Activated CD8-positive, alpha-beta memory T cell treated with anti-CD3 and anti-CD28 coated beads, Interleukin-2, amount 50 U/mL, for 48 hours (primary cell): ENCODE measurements at places on chromosomes 3 and 15.

- DNase-seq, result no peak
These were observed 175.6 kb downstream of the MTHFS start for GRCh38 chr15:79721256-79721655.

- DNase-seq, result no peak
These were observed 77.3 kb upstream of the ATP2B2 start for GRCh38 chr3:10582733-10583132.

DNA sequence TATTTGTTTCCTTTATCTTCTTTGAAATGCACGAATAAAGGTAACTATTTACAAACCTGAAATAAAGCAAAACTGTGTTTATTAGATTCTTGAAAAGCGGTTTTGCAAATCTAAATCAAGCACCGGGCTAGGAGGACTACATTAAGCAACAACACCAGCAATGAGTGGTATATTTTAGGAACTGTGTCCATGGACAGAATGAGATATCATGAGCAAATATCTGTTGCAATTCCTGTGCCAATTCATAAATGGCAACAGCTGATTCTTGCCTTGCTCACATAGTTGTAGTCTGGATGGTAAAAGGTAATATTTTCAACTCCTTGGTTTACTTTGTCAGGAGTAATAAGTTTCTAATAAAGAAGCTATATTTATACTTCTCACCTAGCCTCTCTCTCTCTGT lies 403.3 kb downstream of the LPP start:
- DNase-seq, result no peak

- no peak for DNase-seq
These were observed 418.2 kb upstream of the NR2F2 start for GRCh38 chr15:95912280-95912625.

GRCh38 chr15:90138071-90138833 lies 36.0 kb upstream of the IDH2 start:
- DNase-seq, result no peak

DNA sequence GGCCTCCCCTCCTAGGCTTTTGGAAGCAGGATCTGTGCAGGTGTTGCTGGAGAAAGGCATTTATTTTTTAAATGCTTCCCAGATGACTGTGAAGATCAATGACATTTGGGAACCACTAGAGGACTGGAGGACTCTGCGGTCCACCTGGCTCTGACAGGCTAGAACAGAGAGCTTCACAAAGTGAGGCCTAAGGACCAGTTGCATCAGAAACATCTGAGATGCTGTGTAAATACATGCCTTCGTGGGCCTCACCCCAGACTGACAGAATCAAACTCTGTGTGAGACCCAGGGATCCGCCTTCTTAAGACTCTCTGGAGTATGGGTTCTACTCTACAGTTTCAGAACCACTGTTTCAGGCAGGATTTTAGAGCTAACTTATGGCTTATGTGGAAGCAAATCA lies 105.0 kb upstream of the ICE2 start:
- no peak for DNase-seq

DNA sequence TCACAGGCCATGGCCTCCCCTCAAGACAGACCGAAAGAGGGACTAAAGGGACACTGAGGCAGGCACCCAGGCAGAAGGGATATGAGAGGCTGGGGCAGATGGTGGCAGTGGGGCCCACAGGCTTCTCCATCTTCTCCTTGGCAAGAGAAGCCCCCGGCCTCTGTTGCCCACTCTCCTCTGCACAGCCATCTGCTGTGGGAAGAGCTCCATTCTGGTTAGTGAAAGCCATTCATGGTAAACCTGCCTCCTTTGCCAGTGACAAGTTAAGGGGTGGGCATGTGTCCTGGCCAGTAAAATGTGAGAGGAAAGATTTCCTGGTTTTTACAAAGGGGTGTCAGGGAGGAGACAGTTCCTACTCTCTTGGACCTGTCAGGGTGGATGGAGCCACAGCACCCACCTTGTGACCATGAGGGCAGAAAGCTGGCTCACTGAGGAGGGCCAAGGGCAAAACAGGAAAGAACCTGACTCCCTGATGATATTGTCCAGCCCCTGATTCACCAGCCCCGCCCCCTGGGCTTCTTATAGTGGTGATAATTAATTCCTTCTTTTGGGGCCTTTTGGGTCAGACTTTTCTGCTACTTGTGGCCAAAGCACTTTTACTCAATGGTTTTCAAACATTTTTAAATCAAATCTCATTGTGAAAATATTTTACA lies 130.4 kb upstream of the SMAD3 start:
- DNase-seq, result no peak

- DNase-seq, result no peak
These were observed 54.4 kb upstream of the PPP2R3A start for GRCh38 chr3:135911110-135911509.

- DNase-seq, result no peak
These were observed 50.5 kb upstream of the IQSEC1 start for GRCh38 chr3:13123765-13124164.

GRCh38 chr3:43627360-43627759 lies 5.5 kb upstream of the ANO10 start:
- DNase-seq, result no peak

DNA sequence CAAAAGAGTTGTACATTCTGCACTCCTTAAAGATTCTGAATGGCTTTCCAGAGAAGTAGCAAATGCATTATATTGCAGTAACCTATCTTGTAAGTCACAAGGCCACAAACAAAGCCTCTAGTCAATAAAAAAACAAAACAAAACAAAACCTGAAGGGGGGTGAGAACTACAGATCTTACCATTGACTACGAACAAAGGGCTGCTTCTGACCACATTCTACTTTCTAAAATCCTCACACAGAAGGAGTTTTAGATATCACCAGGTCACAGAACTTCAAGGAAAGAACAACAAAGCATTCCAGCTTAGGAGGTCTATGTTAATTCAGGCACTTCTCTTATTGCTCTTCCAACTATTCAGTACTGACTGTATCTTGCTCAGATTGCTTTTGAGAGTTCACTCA lies 343.0 kb downstream of the ZBTB20 start:
- DNase-seq, result no peak

DNA sequence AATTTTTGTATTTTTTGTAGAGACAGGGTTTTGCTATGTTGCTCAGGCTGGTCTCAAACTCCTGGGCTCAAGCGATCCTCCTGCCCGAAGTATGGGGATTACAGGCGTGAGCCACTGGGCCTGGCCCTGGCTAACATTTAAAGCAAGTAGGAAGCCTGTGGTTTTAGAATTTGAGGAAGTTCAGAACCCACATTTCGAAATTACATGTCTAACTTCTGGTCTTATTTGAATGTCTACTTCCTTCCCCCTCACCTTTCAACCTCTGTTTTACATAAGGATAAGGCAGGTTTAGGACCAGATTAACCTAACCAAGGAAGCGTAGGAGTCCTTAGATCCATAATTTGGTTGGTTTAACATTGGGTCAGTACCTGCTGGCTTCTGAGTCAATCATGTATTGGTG lies 120.5 kb upstream of the PROK2 start:
- DNase-seq, result no peak

- no peak for DNase-seq
These were observed 34.7 kb upstream of the ZPLD1 start for GRCh38 chr3:102400142-102400541.

GRCh38 chr3:70871909-70872656 lies 559.6 kb upstream of the MDFIC2 start:
- no peak for DNase-seq

DNA sequence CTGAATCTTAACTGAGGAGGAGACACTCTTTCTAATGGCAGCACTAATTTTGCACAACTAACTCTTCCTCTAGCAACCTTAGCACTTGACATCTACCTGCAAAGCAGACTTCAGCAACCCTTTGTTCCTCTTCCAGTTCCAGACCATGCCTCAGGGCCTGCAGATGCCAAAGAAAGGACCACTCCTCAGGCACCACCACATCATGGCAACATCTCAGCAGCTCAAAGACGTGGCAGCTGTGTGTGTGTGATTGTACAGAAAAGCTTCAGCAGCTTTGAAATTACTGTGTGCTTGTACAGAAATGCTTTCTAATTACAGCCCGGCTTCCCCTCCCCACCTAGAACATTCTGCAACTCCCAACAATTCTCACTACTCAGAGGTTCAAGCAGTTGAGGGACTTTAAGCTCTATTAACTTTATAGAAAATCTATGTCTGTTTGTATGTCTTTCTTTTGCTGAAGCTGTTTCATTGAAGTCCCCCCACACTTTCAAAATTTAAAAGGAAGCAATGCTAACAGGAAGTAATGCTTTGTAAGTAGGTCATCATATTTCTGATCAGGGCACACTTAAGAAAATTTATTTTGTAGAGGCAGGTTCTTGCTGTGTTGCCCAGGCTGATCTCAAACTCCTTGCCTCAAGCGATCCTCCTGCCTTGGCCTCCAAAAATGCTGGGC lies 115.2 kb downstream of the CD47 start:
- no peak for DNase-seq

- DNase-seq, result no peak
These were observed 43.8 kb upstream of the MITF start for GRCh38 chr3:69695443-69695842.

DNA sequence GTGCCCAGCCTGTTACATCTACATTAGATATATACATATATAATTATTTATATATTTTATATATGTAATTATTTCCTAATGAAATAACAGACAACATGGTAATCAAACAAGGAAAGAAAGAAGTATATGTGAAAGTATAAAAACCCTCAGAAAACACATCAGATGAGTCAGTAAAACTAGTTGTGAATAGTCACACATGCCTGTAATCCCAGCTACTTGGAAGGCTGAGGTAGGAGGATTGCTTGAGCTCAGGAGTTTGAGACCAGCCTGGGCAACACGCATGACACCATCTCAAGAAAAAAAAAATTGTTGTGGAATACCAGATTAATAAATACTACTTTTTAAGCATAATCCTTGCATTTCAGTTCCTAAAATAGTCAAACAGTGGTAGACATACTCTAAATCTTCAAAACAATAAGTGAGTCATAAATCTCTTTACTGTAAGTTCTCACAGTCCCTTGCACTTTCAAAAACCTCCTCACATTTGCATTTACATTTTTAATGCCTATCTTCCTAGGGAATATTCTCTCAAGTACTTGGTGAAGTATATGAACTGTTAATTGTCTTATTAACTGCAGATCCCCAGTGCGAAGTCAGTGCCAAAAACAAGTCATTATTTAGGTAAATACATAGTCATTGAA lies 106.5 kb downstream of the MYO9A start:
- DNase-seq, result no peak

DNA sequence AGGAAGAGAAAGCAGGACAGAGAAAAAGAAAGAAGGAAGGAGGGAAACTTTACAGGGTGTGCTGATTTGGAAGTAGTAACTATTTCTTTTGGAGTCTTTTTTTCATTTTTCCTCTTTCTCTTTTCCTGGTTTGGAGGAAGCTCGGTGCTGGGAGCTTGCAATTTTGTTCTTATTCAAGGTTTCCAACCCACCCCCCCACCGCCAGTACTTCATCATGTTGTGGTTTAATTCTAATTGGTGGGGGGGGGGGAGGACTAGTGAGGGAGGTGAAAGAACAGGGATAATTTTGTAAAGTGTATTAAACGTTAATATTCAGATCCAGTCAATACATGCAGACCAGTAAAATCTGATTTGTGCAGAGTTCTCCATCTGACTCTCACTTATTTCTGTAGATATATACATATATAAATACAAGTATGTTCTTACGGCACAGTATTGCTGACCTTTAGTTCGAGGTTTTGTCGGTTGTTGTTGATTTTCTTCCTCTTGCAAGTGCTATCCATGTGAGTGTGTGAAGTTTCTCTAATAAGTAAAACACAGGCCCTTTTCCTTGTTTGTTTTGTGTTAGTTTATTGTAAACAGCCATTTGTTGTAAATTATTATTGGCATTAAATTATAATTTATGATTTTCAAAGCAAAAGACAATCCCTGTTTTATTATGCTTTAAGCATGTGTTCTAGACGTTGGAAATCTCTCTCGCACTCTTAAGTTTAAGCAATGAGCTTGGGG lies 9.3 kb downstream of the NR2F2 start:
- DNase-seq, result no peak

- no peak for DNase-seq
These were observed 1099.3 kb downstream of the ROBO2 start for GRCh38 chr3:78139166-78139565.

DNA sequence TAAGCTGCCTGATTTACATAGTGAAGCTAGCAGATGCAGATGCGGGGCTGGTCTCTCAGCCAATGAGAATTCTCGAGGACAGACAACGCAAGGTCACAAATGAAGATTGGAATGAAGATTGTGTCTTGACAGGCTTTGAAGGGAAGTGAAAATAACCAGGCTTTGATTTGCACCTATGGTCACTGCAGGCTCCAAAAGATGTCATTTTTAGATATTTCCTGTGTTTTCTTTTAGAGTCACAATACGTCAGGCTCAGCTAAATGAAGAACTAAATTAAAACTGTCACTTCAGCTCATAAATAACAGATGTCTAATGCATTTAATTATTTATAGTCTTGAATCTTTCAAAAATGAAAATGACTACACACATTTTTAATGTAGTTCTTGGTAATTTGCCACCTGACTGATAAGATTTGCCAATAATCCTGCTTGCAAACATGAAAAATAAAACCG lies 99.5 kb downstream of the SQOR start:
- no peak for DNase-seq

GRCh38 chr3:119176778-119177177 lies 3.4 kb downstream of the UPK1B start:
- no peak for DNase-seq

DNA sequence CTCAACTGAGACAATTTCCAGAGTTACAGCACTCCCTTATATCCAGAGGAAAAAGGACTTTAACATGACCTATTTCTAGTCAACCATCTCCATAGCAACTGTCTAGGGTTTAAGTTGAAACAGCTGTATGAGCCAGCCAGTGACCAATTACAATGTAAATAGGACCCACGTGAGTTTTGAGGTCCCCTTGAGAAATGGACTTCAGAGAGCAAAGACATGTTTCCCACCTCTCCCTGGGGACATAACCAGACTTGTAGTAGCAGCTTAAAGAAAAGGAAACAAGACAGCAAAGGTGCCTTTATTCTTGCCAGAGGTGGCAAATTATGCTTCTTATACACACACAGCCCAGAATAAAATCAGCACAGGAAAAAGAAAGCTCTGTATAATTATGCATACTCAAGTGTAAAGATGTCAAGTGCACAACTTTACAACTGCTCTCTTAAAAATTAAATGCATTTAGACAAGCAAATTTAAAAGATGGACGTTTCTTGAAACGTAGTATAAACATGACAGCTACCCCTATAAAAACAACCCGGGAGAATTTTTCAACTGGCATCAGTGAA lies 40.2 kb downstream of the SUMF1 start:
- no peak for DNase-seq

GRCh38 chr15:101803676-101804075 lies 367 bp downstream of the OR4F6 start:
- DNase-seq, result no peak

- no peak for DNase-seq
These were observed 42.6 kb downstream of the POLG start for GRCh38 chr15:89291934-89292438.

GRCh38 chr3:131782751-131783150 lies 252.1 kb downstream of the CPNE4 start:
- no peak for DNase-seq
